ENCODE measurements at places on chromosomes 16 and 17. TPM values are rescaled to one million over a fixed set of nuclear protein-coding genes. Genes with fewer than 3 reads are reported as not detected.

DCTN5 gene
- 40.0 TPM for total RNA-seq

PDILT gene
- not detected for total RNA-seq

SULT1A3 gene
- 9.9 TPM for total RNA-seq

- no peaks in the 10 kb centered on the region for H3K36me3 ChIP-seq
- H3K27me3 ChIP-seq, result peaks cover 47% of the 10 kb centered on the region
- peak overlapping the region; percentile 27 for H3K27ac ChIP-seq
- peak; percentile 17 for DNase-seq
- peaks cover 52% of the 10 kb centered on the region for H3K4me1 ChIP-seq
Measured at GRCh38 chr17:74742153-74742515, 5.1 kb downstream of the RAB37 start.

DNA sequence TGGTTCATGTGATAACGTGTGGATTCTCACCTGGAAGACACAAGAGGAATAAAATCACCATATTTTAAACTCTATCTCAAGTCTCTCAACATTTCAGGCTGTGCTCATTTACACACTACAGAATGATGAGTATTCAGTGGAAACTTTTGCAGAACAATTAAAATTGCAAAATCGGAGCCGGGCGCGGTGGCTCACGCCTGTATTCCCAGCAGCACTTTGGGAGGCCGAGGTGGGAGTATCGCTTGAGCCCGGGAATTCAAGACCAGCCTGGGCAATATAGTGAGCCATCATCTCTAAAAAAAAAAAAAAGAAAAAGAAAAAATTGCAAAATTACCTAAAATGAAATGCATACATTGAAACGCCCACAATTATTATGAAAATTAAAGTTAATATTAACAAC is 825.9 kb downstream of the KCNJ18 start:
- no peak for DNase-seq
- H3K36me3 ChIP-seq, result no peaks in the 10 kb centered on the region
- H3K4me1 ChIP-seq, result no peaks in the 10 kb centered on the region
- no peaks in the 10 kb centered on the region for H3K27me3 ChIP-seq

DNA sequence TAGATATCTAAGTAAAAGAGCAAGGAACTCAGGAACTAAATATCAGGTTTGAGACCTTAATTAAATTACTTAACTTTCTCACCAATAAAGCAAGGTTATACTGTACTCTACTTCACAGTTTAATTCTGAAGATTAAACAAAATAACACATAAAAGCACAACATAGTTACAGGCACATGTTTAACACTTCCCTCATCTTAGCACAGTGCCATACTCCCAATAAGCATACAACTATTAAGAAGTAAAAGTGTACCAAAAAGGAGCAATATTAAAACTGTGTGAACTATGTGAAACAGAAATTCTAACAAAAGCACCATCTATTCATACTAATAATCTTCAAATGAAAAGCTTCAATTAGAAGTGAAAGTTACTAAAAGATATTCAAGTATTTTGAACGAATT is 2.2 kb downstream of the APPBP2 start:
- H3K27me3 ChIP-seq, result no peaks in the 10 kb centered on the region
- peaks cover 16% of the 10 kb centered on the region for H3K36me3 ChIP-seq
- H3K27ac ChIP-seq, result peak overlapping the region; percentile 99
- no peak for DNase-seq

- H3K4me3 ChIP-seq, result no peak overlapping the region
- peak overlapping the region; percentile 12 for H3K27ac ChIP-seq
- no peaks in the 10 kb centered on the region for H3K27me3 ChIP-seq
- DNase-seq, result no peak
- peaks cover 63% of the 10 kb centered on the region for H3K4me1 ChIP-seq
Measured at GRCh38 chr17:79038545-79039135, 14.7 kb downstream of the C1QTNF1 start.

DNA sequence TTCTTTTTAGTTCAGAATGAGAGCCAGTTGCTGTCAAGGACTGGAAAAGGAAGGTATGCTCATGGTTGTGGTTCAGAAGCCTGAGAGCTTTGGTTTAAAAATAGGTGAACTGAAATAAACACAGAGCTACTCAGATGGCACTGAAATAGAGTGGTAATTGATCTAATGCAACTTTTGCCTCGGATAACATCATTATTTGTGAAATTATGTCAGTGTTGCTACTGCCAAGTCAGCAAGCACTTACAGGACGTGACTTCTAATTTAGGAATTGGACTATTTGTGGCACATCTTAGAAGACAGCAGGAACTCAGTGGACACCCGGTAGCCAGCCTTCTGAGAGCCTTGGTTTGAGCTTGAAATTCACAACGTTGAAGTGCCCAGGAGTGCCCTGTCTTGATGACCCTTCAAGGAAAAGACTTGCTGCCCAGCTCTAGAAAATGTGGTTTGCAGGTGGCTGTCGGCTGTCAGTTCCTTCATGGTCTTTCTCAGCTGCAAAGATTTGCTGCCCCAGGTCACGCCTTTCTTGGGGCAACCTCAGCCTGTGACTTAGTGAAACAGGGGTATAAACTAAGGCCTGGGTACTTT is 42.0 kb upstream of the XYLT1 start:
- no peak overlapping the region for H3K4me3 ChIP-seq
- no peaks in the 10 kb centered on the region for H3K36me3 ChIP-seq
- no peak for DNase-seq

DNA sequence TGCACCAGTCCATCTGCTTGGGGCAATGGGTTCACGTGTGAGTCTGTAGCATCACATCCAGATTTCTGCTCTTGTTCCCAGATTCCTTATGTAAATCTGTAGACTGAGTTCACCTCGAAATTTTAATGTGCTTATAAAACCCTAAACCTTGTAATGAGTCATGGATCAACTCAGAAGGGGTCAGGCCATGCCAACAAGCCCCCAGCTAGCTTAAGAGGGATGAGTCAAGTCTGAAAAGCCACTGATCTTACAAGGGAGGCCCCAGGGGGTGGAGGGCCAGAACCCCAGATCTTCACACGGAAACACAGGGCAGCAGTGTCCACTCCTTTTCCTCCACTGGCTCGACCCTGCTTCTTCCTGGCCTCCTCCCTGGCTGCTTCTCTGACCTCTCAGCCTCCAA is 399.1 kb upstream of the CDH5 start:
- peaks cover 3% of the 10 kb centered on the region for H3K27me3 ChIP-seq
- H3K27ac ChIP-seq, result no peak overlapping the region
- H3K36me3 ChIP-seq, result no peaks in the 10 kb centered on the region
- H3K4me1 ChIP-seq, result no peaks in the 10 kb centered on the region
- no peak for DNase-seq
- H3K4me3 ChIP-seq, result no peak overlapping the region

GRCh38 chr17:29042679-29043538 is at the start of gene PIPOX:
Gene PIPOX (plus strand): TSS chr17:29043141. CDS start chr17:29043226, 85 bp downstream.
- no peak within 1 kb of the TSS for H3K4me3 ChIP-seq
- peak within 1 kb of the TSS; percentile 40 for H3K27ac ChIP-seq
- peaks cover 34% of the 10 kb centered on the region for H3K27me3 ChIP-seq
- H3K4me1 ChIP-seq, result peaks cover 9% of the 10 kb centered on the region
- H3K36me3 ChIP-seq, result no peaks in the 10 kb centered on the region

- no peak overlapping the region for H3K27ac ChIP-seq
- H3K4me3 ChIP-seq, result peak overlapping the region; percentile 75
- no peaks in the 10 kb centered on the region for H3K36me3 ChIP-seq
- H3K27me3 ChIP-seq, result peaks cover 16% of the 10 kb centered on the region
Measured at GRCh38 chr17:46770439-46770817, 48.1 kb downstream of the WNT3 start.

GRCh38 chr16:2260250-2260649 is 7.7 kb downstream of the RNPS1 start:
- no peaks in the 10 kb centered on the region for H3K27me3 ChIP-seq
- no peak overlapping the region for H3K27ac ChIP-seq
- H3K36me3 ChIP-seq, result peaks cover 91% of the 10 kb centered on the region
- no peak for DNase-seq

DNA sequence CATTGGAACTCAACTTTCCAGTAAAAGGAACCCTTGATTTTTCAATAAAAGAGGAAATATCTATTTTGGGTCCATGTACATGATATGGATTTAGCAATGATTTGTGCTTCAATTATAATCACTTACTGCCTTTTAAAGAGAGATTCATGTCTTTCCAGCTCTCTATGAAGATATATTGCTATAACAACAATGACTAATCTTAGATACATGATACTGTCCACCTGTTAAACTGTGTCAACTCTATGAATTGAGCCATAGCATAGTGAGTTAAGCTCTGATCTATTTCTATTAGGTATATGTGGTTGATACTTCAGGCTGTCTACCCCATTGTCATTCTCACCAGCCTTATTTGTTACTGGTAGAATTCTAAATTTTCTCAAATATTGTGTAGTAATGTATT is 15.0 kb upstream of the MPHOSPH6 start:
- H3K27me3 ChIP-seq, result peaks cover 55% of the 10 kb centered on the region
- no peaks in the 10 kb centered on the region for H3K4me1 ChIP-seq
- H3K4me3 ChIP-seq, result no peak overlapping the region
- DNase-seq, result no peak
- no peak overlapping the region for H3K27ac ChIP-seq

DNA sequence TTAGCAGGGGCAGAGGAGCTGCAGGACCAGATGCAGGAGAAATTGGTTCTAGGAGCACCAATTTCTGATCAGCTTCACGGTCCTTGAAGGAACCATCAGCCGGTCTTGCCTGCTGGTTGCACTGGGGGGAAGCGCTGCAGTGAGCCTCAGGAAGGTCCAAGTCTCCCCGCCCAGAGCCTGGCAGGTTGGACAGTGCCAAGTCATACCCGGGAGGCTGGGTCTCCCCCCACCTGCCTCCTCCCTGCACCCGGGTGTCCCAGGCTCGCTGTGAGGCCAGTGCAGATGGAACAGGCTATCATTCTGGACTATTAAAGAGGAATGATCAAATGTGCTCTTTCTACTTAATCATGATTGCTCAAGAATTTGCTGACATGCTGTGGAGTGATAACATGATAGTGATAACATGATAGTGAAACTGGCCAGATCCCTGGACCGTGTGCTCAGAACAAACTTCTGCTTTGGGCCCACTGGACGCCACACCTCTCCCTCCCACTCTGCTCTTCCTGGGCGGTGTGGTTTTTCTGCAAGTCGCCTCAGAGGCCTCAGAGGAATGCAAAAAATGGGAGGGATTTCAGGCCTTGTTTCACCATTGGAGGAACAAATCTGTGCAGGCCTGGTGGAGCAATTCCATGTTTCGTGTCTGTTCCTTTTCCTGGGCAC is 236.0 kb downstream of the IRF8 start:
- H3K27ac ChIP-seq, result no peak overlapping the region
- no peak for DNase-seq
- H3K4me3 ChIP-seq, result no peak overlapping the region

All from left ventricle myocardium inferior (tissue), 1 donor.